ENCODE measurements at places on chromosomes 5 and 9.
A peak's percentile ranks its signal among the peaks of the same experiment; 100 is the strongest.

- DNase-seq: no peak
These were observed 160.7 kb downstream of the GLIS3 start for GRCh38 chr9:4139196-4139595.

DNA sequence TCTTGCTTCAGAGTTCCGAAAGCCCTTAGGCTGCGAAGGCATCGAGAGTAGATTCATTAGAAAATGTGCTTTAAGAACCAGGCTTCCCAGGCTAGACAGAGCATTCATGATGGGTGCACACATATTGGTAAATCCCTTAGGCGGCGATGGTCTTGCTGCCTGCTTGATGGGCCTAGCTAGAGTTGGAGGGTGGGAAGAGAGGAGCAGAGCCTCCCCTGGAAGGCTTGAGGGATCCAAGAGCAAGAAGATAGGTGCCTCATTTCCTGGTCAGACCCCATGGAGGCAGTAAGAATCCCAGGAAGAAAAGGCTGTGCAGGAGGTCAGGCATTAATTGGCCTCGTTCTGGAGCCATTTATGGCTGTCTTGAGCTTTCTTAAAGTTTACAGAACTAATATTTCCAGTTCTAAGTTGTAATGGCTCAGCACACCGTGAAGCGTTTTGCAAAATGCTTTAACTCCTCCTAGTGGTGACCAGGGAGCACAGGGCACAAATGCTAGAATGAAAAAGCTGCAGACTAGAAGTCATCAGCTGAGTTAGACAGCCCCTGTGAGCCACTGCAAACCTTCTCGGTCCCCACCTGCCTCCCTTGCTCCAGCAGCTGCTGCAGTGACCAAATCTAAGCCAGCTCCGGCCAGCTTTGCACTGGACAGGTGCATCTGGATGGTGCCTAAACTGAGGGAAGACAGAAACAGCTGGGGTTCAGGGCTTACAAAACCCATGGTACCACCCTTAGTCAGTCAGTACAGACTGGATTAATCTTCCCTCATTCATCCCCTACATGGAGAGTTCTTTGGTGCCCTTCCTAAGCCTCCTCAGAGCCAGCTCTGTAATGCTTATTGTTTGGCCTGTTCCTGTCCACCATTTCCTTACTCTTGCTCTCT lies 14.7 kb downstream of the SLC45A2 start:
- DNase-seq: no peak

GRCh38 chr5:123364441-123365155 lies 58.6 kb downstream of the CEP120 start:
- DNase-seq: no peak

GRCh38 chr9:35726931-35727330 lies 5.1 kb downstream of the TLN1 start:
- DNase-seq: no peak

DNA sequence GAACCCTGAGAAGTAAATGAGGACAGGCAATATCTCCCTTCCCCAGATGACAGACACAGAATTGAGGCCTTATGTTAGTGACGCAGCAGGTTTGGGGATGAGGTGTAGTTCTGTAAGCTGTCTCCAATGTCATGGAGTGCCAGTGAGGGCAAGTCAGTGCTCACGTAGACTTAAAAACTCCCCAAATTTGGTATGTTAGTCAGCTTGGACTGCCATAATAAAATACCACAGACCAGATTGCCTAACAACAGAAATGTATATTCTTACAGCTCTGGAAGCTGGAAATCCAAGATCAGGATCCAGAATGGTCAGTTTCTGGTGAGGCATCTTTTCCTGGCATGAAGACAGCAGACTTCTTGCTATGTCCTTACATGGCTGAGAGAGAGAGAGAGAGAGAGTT lies 14.9 kb downstream of the FOXI1 start:
- no peak for DNase-seq

DNA sequence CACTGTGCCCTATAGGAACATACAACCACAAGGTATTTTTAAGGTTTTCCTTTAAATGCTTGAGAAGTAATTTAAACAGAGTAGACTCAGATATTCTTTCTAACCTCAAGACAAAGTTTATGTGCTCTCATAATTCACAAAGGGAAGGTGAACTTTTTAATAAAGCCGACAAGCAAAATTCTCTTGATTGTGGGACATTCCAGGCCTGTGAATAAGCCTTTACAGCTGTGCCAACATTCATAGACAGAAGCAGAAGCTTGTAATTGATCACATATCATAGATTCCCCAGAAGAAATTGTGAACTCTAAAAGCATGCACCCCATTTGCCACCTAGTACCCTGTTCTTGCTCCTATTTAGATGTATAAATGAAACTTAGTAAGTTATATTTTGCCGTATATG lies 1107.8 kb upstream of the SEMA6A start:
- DNase-seq: no peak

GRCh38 chr5:484556-484955 lies 39.7 kb downstream of the SLC9A3 start:
- DNase-seq: no peak

- no peak for DNase-seq
These were observed 288.3 kb upstream of the CDH18 start for GRCh38 chr5:20276061-20276958.

DNA sequence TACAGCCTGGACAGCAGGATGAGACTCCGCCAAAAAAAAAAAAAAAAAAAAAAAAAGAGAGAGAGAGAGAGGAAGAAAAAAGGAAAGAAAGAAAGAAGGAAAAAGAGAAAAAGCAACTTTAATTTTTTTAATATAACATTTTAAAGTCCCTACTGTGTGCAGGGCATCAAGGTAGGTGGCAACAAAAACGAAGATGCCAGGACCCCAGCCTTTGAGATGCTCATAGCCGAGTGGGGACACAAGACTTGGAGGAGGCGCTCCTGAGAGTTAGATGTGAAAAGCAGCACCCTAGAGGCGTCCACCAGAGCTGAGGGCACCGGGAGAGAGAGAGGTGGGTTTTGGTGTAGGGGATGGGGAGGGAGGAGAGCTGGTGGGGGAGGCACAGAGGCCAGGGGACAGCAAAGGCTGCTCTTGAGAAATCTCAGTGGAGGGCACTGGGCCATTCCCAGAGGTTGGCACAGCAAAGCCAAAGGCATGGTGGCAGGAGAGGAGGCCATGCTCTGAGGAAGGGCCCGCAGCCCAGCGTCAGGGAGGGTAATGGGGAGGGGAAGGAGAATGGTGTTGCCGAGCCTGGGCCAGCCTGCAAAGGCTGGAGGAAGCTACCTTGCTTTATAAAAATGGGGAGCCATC lies 135.6 kb downstream of the C9orf50 start:
- no peak for DNase-seq

GRCh38 chr5:56481428-56482357 lies 248.6 kb upstream of the ANKRD55 start:
- no peak for DNase-seq

DNA sequence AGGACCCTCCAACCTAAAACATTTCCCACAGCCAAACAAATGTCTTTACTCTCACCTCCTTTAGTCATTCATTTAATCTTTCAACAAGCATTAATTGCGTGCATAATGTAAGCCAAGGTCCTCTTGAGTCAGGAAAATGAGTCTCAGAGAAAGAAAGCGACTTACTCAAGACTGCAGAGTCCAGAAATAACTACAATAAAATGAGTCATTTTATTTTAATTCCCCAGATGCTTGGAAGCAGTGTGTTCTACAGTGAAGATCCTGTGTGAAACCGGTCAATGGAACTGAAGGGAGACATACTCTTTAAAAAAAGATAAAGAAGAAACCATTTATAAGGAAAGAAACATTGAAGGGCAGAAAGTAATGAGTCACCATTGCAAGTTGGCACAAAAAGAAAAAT lies 513.7 kb downstream of the CDK5RAP2 start:
- DNase-seq: no peak

GRCh38 chr5:149724130-149724840 lies 5.8 kb upstream of the PPARGC1B start:
- DNase-seq: no peak

DNA sequence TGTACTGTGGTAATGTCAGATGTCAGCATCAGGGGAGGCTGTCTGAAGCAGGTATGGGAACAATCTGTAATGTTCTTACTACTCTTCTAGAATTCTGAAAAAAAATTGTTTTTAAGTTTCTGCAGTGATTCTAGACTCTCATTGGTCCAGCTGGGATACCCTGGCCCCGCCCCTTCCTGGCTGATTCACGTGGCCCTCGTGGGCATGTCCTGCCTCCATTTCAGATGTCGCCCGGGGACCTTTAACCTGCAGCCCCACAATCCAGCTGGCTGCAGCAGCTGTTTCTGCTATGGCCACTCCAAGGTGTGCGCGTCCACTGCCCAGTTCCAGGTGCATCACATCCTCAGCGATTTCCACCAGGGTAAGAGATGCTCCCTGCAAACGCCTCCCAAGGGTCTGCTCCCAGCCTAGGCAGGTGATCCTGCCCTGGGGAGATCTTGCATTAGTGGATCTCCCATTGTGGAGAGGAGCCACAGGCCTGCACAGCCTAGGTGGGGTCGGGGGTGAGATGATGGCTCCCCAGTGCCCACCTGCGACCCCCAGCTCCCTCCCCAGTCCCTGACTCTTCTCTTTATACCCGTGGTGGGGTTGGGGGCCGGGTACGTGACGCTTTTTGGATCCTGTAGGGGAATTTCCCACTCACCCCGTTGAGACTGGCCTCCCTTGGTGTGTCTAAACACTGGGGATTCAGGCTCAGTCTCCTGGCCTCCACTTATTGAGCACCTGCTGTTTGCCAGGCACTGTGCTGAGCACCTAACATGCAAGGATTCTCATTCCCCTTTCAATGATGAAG lies 36.5 kb downstream of the LAMC3 start:
- DNase-seq: peak; percentile 66

- no peak for DNase-seq
These were observed 68.2 kb downstream of the THBS4 start for GRCh38 chr5:80103371-80103770.

GRCh38 chr5:98679963-98680362 lies 93.5 kb upstream of the RGMB start:
- DNase-seq: no peak

DNA sequence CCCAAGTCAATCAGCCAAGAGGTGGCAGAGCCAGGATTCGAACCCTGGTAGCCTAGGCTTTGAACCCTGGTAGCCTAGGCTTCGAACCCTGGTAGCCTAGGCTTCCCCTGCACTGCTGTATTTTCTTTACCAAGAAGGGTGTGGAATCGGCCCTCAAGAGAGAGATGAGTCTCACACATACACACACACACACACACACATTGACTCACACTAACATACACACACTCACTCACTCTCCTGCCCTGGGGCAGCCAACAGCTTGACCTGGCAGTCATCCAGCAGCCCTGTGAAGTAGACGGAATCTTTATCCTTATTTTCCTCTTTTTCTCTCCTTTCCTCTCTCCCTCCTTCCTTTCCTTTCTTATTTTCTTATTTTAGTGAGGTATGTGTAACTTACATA lies 55.4 kb upstream of the RPL26L1 start:
- no peak for DNase-seq

DNA sequence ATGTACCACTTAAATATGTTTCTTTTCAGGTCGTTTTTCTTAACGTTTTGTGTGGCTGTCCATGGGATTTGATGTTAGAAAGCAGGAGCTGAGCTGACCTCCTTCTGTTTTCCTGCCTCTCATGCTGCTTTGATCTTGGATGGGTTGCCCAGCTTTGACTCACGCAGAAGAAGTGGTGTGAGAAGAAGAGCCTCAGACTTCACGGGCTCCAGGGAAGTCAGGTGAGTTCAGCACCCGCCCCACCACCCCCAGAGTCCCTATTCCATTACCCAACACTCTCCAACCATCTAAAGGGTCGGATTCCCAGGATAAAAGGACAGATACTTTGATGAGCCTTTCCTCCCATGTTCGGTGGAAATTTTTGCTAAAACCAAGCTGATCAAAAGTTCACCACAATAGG lies 373.4 kb downstream of the IRX2 start:
- no peak for DNase-seq

GRCh38 chr5:174084691-174085154 lies 39.2 kb downstream of the NSG2 start:
- DNase-seq: no peak

- DNase-seq: no peak
These were observed at the start of gene HMMR for GRCh38 chr5:163460562-163461171. TSS of gene HMMR (plus strand) at chr5:163460632. CDS start at chr5:163460693, 61 bp downstream.

DNA sequence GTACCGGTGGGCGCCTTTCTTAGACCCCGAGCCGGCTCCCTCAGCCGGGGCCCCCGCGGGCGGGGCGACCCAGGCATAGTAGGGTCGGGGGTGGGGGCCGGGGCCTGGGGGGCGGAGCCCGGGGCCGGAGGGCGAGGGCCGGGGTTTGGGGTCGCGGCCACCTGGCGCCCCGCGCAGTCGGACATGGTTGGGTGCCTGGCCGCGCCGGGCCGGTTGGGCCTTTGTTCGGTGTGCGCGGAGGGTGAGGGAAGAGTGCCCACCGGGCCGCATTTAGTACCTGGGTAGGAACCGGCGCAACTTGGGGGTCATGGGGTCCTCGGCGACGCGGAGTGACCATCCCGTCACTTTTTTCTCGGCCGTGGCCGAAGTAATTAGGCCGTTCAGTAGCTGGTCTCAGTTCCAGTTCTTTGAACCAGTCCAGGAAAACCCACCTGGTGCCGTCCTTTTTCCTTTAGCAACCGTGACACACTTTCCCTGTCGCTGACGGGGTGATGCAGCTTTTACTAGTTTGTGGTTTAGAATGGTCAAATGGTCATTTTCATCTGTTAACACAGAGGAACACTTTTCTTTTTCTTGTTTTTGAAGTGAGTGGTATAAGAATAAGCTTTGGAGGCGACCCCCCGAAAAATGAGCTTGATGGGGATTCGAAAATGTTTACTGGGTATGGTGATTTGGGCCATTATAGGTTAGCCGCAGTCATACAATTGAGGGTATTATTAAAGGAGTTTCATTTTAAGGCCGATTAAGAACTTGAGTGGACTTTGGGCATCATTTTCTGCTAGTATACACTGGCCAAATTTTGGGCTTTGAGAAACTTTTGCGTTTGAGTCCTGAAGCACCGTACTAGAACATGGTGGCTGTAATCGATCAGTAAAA lies 589 bp downstream of the CKS2 start:
- peak; percentile 66 for DNase-seq

- peak; percentile 17 for DNase-seq
These were observed 77.5 kb upstream of the OLFM1 start for GRCh38 chr9:135009794-135010585.

GRCh38 chr5:172504701-172505402 lies 50.5 kb upstream of the SH3PXD2B start:
- DNase-seq: no peak

- no peak for DNase-seq
These were observed 96.2 kb downstream of the ARHGEF28 start for GRCh38 chr5:73722231-73722630.

GRCh38 chr9:86707932-86708510 lies 239.3 kb downstream of the GAS1 start:
- no peak for DNase-seq

Measured in K562 (cell line).